ENCODE measurements at places on chromosomes 3 and 15. TPM values are rescaled to one million over a fixed set of nuclear protein-coding genes. Genes with fewer than 3 reads are reported as not detected.

Gene TUBGCP5
- total RNA-seq: 18.1 TPM

Gene LYSMD4
- total RNA-seq: 7.1 TPM

Gene LRRC49
- 20.2 TPM for total RNA-seq

Gene COMMD4
- 37.8 TPM for total RNA-seq

Gene MUC20
- total RNA-seq: 2.9 TPM

Gene CCR2
- 3.1 TPM for total RNA-seq

DNA sequence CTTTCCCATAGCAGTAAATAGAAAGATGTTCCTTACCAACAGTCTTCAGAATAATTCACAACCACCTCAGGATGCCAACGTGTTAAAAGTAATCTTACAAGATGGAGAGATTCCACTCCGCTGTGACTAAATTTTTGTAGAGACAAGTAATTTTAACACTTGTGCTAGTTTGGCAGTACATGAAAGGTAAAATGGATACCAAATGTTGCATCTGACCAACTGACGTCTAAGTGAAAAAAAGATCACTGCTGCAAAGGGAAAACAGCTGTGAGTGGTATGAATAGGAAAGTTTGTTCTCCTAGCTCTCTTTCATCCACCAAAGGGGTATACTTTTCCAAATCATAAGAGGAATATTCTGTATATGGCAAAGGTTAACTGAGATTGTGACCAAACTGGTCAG, 2.6 kb downstream of the SPG21 start:
- no peak for DNase-seq
- H3K27me3 ChIP-seq: no peaks in the 10 kb centered on the region
- no peak overlapping the region for H3K27ac ChIP-seq
- no peaks in the 10 kb centered on the region for H3K36me3 ChIP-seq
- no peak overlapping the region for H3K4me3 ChIP-seq

DNA sequence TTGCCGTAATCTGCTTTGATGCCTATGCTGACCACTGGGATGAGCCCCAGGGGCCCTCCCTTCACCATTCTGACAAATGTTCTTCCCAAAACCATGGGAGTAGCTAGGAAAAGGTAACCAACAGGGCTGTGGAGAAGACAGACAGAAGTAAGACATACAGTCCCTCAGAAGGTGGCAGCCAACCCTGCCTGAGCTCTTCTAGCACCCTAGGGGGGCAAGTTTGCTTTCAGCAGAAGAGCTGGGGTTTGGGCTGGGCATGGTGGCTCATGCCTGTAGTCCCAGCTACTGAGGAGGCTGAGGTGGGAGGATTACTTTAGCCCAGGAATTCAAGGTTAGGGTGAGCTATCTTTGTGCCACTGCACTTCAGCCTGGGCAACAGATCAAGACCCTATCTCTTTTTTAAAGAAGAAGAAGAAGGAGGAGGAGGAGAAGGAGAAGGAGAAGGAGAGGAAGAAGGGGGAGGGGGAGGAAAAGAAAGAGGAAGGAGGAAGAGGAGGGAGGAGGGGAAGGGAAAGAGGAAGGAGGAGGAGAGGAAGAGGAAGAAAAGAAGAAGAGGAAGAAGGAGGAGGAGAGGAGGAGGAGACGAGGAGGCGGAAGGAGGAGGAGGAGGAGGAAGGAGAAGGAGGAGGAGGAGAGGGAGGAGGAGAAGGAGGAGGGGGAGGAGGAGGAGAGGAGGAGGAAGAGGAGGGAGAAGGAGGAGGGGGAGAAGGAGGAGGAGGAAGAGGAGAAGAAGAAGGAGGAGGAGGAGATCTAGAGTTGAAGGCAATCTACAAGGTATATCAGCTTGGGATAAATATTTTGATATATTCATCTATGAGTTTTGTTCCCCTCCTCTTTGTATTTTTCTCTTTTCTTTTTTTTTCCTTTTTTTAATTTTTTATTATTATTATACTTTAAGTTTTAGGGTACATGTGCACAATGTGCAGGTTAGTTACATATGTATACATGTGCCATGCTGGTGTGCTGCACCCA, 44.9 kb upstream of the ABHD2 start:
- peaks cover 17% of the 10 kb centered on the region for H3K4me1 ChIP-seq
- no peak overlapping the region for H3K27ac ChIP-seq
- DNase-seq: no peak
- H3K27me3 ChIP-seq: no peaks in the 10 kb centered on the region

DNA sequence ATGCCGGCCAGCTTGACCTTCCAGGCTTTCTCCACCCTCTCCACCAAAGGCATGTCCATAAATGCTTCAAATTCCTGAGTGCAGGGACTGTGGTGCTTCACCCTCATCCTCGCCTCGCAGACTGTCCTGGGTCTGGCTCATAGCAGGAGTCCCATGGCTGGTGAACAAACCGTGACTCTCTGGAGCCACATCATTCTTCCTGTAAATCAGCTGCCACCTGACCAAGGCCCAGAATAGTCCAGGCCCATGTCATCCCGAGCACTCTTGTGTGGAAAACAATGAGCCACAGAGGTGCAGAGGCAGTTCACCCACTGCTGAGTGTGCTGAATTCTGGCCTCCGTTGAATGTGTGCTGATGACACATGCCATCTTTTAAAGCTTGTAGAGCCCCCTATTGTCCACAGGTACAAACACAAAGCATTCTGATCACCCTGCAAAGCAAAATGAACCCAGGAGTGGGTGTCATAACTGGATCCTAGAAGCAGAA, 68.6 kb downstream of the ABHD5 start:
- no peak for DNase-seq
- H3K4me3 ChIP-seq: no peak overlapping the region
- no peaks in the 10 kb centered on the region for H3K4me1 ChIP-seq
- H3K36me3 ChIP-seq: no peaks in the 10 kb centered on the region

GRCh38 chr3:7146529-7146928, 285.6 kb downstream of the GRM7 start:
- no peak overlapping the region for H3K4me3 ChIP-seq
- H3K27ac ChIP-seq: no peak overlapping the region
- H3K27me3 ChIP-seq: no peaks in the 10 kb centered on the region
- no peaks in the 10 kb centered on the region for H3K4me1 ChIP-seq
- H3K36me3 ChIP-seq: no peaks in the 10 kb centered on the region

GRCh38 chr3:136802481-136802996, 16.4 kb upstream of the SLC35G2 start:
- no peaks in the 10 kb centered on the region for H3K4me1 ChIP-seq
- no peaks in the 10 kb centered on the region for H3K36me3 ChIP-seq
- no peak overlapping the region for H3K27ac ChIP-seq
- H3K27me3 ChIP-seq: no peaks in the 10 kb centered on the region
- DNase-seq: no peak

DNA sequence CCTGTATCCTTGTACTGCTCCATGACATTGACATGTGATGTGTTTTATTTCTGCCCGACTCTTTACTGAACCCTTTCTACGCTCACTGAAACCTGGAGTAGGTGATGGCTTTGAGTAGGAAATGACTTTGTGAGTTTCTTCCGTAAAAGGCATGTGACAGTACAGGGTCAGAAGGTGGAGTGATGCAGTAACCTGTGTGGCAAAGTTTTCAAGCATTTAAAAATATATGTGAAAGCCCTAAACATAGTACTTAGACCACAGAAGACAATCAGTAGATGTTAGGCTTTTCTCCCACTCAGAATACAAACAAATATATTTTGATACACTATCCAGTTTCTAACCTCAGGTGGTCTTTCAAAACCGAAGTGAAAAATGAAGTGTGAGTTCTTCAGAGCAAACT, 31.3 kb upstream of the SACM1L start:
- peaks cover 25% of the 10 kb centered on the region for H3K4me1 ChIP-seq
- H3K27ac ChIP-seq: no peak overlapping the region
- DNase-seq: no peak
- H3K4me3 ChIP-seq: no peak overlapping the region
- H3K36me3 ChIP-seq: no peaks in the 10 kb centered on the region

GRCh38 chr3:5214352-5214751, 26.8 kb downstream of the EDEM1 start:
- H3K4me3 ChIP-seq: no peak overlapping the region
- H3K36me3 ChIP-seq: peaks cover 2% of the 10 kb centered on the region
- DNase-seq: no peak
- H3K27me3 ChIP-seq: no peaks in the 10 kb centered on the region

GRCh38 chr3:196981657-196982056, 13.0 kb upstream of the PIGZ start:
- peaks cover 8% of the 10 kb centered on the region for H3K4me1 ChIP-seq
- no peak for DNase-seq
- no peak overlapping the region for H3K27ac ChIP-seq
- H3K27me3 ChIP-seq: no peaks in the 10 kb centered on the region
- H3K4me3 ChIP-seq: no peak overlapping the region
- no peaks in the 10 kb centered on the region for H3K36me3 ChIP-seq

DNA sequence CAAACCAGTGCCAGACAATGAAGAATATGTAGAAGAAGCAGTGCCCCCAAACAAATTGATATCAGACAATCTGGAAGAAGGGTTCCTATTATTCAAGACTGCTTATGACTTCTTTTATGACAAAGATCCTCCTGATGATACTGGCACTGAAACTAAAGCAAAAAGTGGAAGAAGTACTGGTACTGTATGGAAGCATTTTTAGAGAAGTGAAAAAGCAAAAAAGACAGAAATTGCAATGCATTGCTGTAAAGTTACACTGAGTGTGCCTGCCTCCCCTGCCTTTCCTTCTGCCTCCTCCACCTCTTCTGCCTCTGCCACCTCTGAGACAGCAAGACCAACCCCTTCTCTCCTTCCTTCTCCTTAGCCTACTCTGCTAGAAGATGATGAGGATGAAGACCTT, 167.6 kb downstream of the PLCL2 start:
- H3K4me1 ChIP-seq: no peaks in the 10 kb centered on the region

DNA sequence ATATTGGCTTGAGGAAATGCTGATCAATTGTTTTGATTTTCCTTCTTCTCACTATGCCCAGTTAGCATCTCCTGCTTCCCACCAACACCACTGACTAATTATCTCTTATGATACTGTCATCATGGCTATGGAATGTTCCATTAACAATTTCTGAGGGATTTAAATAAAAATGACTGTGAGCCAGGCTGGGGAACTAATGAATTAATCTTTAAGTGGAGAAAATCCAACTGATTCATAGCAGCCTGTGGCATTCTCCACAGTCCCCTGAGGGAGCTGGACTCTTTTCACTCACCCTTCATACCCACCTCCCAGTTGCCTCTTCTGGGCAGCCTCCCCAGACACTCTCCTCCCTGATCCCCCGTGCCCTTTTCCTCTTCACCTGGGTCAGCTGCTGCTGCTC, 353.6 kb downstream of the CLSTN2 start:
- DNase-seq: no peak
- no peaks in the 10 kb centered on the region for H3K27me3 ChIP-seq
- H3K4me3 ChIP-seq: no peak overlapping the region
- H3K36me3 ChIP-seq: no peaks in the 10 kb centered on the region
- H3K27ac ChIP-seq: no peak overlapping the region
- H3K4me1 ChIP-seq: no peaks in the 10 kb centered on the region

- DNase-seq: no peak
- no peak overlapping the region for H3K4me3 ChIP-seq
- H3K27me3 ChIP-seq: no peaks in the 10 kb centered on the region
- H3K36me3 ChIP-seq: no peaks in the 10 kb centered on the region
- H3K27ac ChIP-seq: no peak overlapping the region
- no peaks in the 10 kb centered on the region for H3K4me1 ChIP-seq
Observed at GRCh38 chr15:52308446-52309153, 13.0 kb upstream of the MYO5C start.

DNA sequence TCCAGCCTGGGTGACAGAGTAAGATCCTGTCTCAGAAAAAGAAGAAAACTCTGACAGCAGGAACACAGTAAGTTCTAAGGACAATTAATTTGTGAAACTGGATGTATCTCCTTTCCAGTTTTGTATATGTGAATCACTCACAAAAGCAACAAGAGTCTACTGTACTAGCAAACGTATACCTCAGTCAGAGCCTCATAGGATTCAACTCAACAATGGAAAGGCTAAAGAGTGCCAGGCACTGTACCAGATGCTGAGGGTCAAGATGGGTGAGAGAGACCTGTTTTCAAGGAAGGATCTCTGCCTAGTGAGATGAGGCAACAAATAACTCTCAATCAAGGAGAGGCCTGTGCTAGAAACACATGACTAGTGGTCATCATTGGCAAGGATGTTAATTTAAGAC, 14.9 kb downstream of the TBL1XR1 start:
- peaks cover 70% of the 10 kb centered on the region for H3K4me1 ChIP-seq
- H3K27ac ChIP-seq: no peak overlapping the region
- H3K27me3 ChIP-seq: no peaks in the 10 kb centered on the region
- H3K4me3 ChIP-seq: no peak overlapping the region
- H3K36me3 ChIP-seq: no peaks in the 10 kb centered on the region

DNA sequence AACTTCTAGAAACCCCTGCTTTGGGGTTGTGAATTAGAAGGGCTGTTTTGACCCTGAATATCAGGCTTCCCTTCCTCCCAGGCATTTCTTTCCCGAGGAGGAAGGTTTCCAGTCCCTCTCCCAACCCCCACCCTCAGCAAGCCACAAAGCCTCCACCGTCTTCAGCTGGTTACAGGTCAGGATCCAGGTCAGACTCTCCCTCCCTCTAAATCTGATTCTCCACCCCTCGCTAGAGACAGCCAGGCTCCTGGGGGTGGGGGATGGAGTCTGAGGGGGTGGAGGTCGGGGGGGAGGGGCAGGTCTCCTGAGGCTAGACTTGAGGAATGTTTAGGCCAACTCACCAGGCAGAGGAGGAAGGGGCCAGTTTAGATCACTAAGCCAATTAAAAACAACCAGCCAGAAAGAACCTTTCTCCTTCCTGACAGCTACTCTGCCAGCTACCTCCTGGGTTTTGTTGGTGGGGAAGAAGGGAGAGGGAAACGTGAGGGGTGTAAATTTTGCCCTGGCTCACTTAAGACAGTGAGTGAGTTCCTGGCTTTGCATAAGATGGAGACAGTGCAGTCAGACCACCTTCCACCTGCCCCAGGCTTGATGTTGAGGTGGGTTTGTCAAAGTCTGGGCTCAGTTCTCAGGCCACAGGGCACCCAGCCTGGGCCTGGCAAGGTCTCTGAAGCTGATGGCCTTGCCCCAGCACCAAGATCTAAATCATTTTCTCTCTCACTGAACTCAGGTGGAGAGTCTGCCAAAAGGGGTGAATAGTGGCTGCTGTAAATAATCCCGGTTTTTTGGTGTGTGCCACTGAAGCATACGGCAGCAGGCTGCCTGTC, 19.5 kb downstream of the BMF start:
- H3K36me3 ChIP-seq: no peaks in the 10 kb centered on the region
- no peak overlapping the region for H3K4me3 ChIP-seq
- peak overlapping the region; percentile 64 for H3K27ac ChIP-seq
- no peaks in the 10 kb centered on the region for H3K4me1 ChIP-seq
- H3K27me3 ChIP-seq: no peaks in the 10 kb centered on the region
- DNase-seq: peak; percentile 56
